ENCODE measurements at places on chromosomes 3 and 15. TPM values are rescaled to one million over a fixed set of nuclear protein-coding genes. Genes with fewer than 3 reads are reported as not detected.

Gene TIGIT
- total RNA-seq, result 2.7 TPM

Gene SCN5A
- total RNA-seq, result 0.72 TPM

Gene IQCF2
- total RNA-seq, result not detected

Gene SLC2A2
- 12.6 TPM for total RNA-seq

Gene TCAIM
- total RNA-seq, result 30.4 TPM

Gene P3H2
- total RNA-seq, result 103 TPM

Gene ADAMTS17
- total RNA-seq, result 2.2 TPM

Gene MCTP2
- 21.1 TPM for total RNA-seq

Gene ABHD14A
- 20.7 TPM for total RNA-seq

Gene LPP
- total RNA-seq, result 233 TPM

GRCh38 chr3:149197669-149198068, 24.0 kb downstream of the CP start:
- no peak for DNase-seq

DNA sequence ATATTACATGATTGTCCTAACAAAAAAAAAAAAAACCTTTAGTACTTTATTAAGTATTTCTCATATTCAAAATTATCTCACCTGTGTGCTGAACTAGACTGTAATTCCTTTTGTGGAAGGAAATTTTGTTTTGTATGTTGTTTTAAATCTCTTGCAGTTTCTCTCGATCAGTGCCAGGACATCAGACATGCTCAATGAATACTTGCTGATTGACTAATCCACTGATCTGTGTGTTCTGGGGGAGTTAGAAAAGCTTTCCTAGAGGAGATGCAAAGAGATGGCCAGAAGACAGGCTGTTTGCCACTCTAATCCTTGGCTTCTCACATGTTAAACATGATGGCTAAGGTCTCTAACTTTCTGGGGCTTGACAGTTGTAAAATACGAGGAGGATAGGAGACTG, 233.3 kb upstream of the NR2E3 start:
- DNase-seq, result no peak

DNA sequence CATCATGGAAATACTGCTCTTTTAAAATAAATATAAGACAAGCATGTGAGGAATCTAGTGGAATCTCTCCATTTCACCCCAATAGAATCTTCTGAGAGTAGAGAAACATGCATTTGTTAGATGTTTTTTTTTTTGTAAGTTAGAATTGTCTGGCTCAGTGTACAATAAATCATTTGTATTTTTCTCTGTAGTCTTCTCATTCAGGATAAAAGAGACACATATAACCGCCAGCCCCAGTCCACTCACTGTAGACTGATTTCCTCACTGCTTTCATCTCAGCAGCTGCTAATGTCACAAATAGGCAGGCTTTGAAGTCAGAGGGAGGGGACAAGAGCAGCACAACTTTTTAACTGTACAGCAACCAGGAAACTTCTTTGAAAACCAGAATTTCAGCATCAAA, 140.2 kb upstream of the RBMS3 start:
- peak; percentile 75 for DNase-seq

GRCh38 chr3:184186184-184186901, at the start of gene ABCF3:
Gene ABCF3 (plus strand): TSS chr3:184186199. CDS start chr3:184186208, 9 bp downstream.
- no peak for DNase-seq

DNA sequence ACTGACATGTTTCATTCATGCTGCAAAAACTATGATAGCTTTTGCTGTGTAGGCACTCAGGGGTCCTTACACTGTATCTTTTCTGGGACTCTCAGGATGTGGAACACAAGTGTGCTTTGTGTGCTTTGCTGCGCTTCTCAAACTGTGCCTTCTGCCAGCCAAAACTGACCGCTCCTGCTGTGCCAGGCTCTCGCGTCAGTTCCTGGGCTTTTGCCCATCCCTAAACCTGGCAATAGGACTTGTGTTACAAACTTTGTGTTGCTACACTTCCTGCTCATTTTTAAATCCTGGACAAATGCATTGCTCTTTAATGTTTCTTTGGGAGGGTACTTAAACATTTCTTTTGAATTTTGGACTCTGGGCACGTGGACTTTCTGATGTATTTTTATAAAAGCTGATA, 60.3 kb downstream of the DIPK2A start:
- DNase-seq, result no peak

GRCh38 chr3:73677336-73678024, 52.7 kb upstream of the PDZRN3 start:
- no peak for DNase-seq

GRCh38 chr3:187720337-187720670, 17.9 kb upstream of the RTP2 start:
- no peak for DNase-seq

- DNase-seq, result no peak
Measured at GRCh38 chr3:127860211-127860696, 37.9 kb upstream of the MGLL start.

DNA sequence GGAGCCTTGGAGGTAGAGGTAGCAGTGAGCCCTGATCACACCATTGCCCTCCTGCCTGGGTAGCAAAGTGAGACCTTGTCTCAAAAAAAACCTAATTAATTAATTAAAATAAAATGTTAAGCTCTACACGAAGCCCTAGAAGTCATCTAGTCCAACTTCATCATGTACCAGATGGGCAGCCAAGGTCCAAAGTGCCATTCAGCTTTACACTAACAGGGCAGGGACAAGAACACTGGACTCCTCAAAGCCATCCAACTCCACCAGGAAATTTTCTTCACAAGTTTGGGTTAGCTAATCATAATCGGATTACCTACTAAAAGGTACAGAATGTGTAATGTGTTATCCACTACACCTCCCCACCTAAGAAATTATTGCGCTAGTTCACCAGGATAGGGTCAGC, 48.8 kb downstream of the WWTR1 start:
- DNase-seq, result no peak

DNA sequence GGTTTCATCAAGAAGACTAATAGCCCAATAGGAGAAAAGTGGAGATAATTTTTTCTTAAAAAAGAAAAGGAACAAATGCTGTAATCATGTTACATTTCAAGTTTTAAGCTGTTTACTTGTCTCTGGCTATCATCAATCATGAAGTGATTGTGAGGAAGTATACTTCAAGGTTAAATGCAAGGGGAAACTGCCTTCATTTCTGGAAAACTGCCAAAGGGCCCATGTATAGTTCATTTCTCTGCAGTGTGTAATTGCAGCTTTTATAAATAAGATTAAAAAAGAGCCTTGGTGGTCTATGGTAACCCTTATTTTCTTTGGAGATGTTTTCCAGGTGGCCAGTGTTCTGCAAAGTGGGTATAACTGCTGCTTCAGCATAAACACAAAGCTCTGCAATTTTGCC, 101.9 kb downstream of the GRM7 start:
- DNase-seq, result no peak

GRCh38 chr3:194572143-194572789, 61.0 kb downstream of the TMEM44 start:
- DNase-seq, result peak; percentile 66

DNA sequence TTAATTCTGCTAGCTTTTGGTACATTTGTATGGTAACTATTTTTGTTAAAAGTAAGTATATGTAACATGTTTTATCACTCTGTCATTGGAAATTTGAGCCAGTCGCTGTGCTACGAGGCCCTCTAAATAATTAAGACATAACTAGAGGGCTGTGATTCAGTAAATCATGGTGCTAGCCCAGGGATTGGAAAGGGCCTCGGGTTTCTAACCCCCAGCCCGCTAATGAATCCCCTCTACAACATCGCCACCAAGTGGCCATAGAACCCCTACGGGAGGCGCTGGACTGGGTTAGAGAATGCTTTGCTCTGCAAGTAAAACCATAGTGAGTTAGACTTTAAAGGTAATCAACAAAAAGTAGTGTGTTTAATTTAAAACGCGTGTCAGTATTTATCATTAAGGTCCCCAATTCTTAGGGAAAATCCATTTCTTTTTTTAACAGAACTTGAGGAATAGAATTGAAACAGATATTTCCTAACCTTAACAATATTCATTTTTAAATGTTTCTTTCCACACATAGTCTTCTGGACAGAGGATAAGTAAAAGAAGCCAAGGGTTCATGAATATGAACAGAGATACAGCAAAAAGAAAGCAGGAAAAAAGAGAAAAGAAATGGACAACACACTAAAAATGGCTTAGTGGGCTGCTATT, 744.7 kb downstream of the EPHA3 start:
- peak; percentile 84 for DNase-seq
